Esophagus squamous epithelium (tissue), 5 donors: ENCODE measurements at places on chromosomes 1 and 21.

GRCh38 chr1:56577406-56578137 lies 1.8 kb downstream of the PLPP3 start:
- no peak for DNase-seq

- DNase-seq = no peak
These were observed 24.0 kb upstream of the ADARB1 start for GRCh38 chr21:45050345-45050796.

GRCh38 chr1:5709976-5710375 lies 282.2 kb downstream of the NPHP4 start:
- DNase-seq = no peak

DNA sequence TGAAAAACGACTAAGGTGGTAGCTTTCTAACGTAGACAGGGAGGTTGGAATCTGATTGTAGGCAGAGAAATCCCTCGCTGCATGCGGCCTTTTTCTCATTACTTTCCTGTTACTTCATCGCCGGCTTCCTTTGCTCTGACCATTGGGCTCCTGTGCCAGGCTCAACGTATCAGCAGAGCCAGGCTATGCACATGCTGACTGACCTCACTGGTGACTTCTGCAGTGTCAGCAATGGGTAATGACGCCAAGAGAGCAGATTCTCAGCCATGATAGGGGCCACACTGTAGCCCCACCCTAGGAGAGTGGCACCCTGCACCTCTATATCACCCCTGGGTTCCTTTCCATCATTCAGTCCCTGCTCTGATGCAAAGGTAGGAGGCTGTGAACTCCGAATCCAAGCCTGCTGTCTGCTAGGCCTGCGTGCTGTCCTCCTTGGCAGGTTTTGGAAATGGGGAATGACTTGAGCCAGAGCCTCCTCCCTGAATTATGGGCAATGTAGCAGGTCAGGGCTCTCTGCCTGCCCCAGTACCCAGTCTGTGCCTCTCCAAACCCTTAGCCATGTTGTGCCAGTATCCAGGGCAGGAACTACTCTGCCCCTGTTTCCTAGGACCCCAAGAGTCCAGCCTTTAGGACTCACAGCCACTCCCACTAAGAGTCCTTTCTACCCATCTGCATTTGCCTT lies 11.4 kb downstream of the PPFIA4 start:
- DNase-seq = no peak

DNA sequence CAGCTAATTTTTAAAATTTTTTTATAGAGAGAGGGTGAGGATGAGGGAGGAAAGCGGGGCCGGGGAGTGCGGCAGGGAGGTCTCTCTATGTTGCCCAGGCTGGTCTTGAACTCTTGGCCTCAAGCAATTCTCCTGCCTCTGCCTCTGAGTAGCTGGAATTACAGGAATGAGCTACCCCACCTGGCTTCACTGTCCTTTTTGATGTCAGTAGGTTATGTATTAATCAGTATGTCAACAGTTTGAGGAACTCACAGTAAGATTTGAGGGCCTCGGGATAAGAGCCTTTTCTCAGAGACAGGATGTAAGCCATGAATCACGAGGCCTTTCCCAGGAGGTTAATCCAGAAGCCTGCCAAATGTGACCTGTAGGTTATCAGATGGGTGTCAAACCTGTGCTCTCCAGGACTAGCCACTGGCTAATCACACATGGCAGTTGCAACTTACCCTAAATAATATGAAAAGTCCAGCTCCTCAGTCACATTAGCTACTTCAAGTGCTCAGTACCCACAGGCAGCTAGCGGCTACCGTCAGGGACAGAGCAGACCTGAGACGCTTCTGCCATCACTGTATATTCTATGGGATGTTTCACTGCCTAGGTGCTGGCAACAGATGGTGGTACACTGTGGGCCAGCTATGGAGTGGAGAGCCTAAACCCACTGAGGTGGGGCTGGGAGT lies 33.1 kb downstream of the TRIM67 start:
- no peak for DNase-seq

- no peak for DNase-seq
These were observed 7.6 kb downstream of the EFNA3 start for GRCh38 chr1:155086128-155086741.

DNA sequence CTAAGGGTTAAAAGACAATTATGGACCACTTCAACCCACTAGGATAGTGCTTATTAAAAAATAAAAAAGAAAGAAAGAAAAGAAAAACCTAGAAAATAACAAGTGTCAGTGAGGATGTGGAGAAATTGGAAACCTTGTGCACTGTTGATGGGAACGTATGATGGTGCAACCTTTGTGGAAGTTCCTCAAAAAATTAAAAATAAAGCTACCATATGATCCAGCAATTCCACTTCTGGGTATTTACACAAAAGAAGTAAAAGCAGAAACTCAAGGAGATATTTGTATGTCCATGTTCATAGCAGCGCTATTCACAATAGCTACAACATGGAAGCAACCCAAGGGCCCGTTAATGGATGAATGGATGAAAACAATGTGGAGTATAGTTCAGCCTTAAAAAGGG lies 115.2 kb upstream of the ATP1A1 start:
- no peak for DNase-seq

DNA sequence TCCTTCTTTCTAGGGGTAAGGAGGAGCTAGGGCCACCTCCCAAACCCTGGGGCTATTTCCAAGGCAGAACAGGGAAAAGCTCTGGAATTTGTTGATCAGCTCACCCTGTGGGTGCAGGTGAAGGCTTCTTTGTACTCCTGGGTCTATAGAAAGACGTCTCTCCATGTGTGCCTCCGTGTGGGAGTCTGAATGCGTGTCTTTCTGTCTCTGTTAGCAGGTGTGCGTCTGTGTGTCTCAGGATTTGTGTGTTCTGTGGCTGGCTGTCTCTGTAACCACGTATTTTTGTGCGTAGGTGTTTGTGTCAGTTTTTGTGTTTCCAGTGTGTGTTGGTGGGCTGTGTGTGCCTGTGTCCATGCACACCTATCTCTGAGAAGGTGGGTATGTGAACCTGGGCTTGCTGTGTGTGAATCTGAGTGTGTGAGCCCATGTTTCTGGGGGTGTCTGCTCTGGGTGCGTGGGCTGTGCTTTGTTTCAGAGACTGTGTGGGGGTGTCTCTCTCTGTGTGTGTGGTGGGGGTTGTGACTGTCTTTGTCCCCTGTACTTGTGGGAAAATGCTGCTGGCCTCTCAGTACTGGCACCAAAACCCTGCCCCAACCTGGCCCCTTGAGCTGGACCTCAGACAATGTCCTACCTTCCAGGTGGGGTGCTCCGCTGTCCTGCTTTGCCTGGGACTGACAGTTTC lies 12.7 kb upstream of the ETV3L start:
- no peak for DNase-seq

- no peak for DNase-seq
These were observed 30.8 kb upstream of the RPTN start for GRCh38 chr1:152189657-152190442.

GRCh38 chr21:45860493-45861155 lies 120.9 kb upstream of the COL6A1 start:
- no peak for DNase-seq

DNA sequence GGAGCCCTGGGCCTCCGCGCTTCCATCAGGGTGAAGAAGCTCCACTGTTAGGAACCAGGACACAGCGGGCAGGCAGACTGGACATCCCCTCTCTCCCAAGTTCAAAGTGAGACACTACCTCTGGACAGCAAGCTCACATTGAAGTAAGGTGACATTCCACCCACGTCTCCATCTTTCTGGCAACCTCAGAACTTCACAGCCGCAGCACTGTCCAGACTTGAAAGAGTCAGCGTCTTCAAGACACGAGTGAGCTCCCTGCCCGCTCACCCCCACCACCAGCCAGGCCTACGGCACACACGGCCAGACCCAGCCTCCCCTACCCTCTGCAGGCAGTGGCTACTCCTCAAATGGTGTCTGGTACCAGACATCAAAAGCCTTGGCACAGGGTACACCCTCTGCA lies 11.1 kb downstream of the WDR4 start:
- DNase-seq = no peak

DNA sequence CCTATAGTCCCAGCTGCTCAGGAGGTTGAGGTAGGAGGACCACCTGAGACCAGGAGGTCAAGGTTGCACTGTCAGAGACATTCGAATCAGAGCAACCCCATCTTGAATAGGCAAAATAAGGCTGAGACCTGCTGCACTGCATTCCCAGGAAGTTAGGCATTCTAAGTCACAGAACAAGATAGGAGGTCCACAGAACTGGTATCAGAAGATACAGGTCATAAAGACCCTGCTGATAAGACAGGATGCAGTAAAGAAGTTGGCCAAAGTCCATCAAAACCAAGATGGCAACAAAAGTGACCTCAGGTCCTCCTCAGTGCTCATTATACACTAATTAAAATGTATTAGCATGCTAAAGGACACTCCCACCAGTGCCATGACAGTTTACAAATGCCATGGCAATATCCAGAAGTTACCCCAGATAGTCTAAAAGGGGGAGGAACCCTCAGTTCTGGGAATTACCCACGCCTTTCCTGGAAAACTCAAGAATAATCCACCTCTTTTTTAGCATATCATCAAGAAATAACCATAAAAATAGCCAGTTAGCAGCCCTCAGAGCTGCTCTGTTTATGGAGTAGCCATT lies 65.2 kb upstream of the KLHDC7A start:
- DNase-seq = no peak

- DNase-seq = no peak
These were observed 103.7 kb downstream of the HS2ST1 start for GRCh38 chr1:87017998-87018672.

GRCh38 chr1:111198836-111199235 lies 1.6 kb downstream of the DENND2D start:
- no peak for DNase-seq

DNA sequence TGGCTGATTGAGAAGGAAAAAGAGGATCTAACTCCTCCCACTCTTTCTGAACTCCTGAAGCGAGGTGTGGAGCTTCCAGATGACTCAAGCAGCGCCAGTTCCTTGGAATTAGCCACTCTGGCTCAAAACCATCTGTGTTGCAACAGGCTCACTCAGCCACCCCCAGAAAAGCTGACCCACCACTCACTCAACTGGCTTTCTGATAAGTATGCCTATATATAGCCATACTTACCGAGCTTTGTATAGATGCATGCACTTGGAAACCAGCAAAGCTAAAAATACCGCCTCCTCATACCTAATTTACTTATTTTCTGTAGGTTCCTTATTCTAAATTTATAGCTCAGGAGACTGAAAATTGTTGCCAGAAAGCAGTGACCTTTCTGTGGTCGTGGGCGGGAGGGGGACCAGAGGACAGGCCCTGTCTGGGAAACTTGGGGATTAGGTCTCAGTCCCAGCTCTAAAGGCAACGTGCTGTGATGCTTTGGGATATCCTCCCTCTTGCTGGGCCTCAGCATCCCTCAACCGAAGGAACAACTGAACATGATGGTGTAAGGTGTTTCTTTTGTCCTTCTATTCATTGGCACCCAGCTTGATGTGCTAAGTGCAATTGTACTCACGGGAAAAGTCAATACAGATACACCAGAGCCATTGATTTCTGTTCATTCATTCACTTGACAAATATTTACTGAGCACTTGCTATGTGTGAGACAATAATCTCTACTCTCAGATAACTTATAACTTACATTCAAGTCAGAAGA lies 65.7 kb downstream of the NENF start:
- no peak for DNase-seq

GRCh38 chr1:226882631-226883409 lies 12.4 kb downstream of the PSEN2 start:
- DNase-seq = no peak

DNA sequence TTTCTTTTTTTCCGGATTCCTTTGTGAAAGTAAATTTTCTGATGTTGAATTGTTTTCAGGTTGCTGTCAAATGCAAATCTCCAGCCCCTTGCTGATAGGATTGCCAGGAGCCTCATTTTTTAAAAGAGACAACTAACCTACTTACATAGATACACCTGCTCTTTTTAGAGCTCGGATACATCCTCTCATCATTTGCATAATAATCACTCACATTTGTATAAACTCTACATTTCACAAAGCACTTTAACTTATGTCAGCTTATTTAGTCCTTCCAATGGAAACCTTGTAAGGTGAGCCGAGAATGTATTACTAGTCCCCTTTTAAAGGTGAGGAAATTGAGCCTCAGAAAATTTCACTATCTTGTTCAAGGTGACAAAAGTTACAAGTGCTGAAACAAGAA lies 84.8 kb downstream of the KCTD3 start:
- no peak for DNase-seq

DNA sequence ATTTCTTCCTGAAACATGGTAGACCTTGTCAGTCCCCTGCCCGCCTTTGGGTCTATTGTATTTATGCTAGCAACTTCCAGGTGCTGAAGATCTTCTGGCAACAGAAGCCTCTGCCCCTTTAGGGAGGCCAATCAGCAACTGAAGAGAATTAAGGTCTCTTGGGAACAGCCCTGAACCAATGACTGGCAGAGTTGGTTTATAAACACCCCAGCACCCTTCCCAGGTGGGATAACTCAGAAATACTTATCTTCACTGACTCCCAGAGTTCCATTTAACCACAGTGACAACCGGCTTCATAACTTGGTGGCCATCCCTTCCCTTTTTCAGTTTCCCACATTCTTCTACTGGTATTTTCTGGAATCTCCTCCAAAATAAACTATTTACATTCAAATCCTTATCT lies 27.2 kb upstream of the TMCO1 start:
- no peak for DNase-seq

GRCh38 chr1:61641578-61642336 lies 83.2 kb downstream of the TM2D1 start:
- DNase-seq = no peak

- DNase-seq = no peak
These were observed 157.8 kb downstream of the ATG4C start for GRCh38 chr1:62941780-62942179.

DNA sequence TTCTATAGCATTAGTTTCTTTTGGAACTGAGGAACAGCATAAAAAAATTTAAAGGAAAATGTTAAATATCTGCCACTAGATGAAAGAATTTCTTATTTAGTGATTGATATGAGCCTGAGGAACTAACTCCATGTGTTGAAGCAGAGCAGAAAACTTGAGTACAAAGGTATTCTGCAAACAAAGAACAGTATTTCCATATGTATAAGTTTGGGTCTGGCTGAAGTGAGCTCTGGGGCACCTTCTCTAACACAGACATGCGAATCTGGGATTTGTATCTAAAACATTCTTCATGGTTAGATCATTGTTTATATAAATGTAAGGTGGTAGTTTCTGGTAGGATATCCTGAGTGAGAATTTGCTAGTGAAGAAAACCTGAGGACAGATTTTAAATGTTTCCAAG lies 123.2 kb downstream of the TYW3 start:
- no peak for DNase-seq

DNA sequence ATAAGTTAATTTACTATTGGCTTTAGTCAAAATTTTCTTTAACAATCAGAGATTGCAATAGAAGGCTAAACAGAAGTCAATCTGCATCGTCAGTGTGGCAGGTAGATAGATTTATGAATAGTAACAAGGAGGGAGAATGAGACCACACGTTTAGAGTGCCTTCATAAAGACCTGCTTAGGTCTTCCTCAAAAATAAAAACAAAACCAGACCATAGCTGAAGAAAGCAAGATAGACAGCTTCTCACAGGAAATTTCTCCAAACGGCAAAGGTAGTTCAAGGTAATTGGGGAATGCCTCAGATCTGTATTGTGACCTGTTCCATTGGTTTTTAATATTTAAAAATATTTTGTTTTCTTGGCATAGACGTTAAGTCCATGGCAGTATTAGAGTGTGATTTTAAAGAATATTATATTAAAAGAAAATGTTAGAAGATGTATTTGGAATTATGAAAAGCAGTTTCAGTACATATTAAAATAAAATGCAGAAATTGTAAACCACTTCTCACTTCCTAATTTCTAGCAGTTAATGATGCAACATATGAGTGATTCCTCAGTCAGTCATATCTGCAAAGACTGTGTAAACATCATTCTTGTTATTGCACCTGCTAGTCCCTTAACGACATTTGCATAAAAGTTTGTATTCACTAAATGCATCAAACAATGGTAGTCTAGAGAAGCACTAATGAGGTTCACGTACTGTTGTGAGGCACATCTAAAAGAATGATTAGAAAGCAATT lies 278.0 kb downstream of the HLX start:
- DNase-seq = no peak
